ENCODE measurements at places on chromosomes 16 and 17.

GRCh38 chr17:49361129-49361901 lies 735 bp downstream of the ZNF652 start:
- DNase-seq: peak; percentile 70

DNA sequence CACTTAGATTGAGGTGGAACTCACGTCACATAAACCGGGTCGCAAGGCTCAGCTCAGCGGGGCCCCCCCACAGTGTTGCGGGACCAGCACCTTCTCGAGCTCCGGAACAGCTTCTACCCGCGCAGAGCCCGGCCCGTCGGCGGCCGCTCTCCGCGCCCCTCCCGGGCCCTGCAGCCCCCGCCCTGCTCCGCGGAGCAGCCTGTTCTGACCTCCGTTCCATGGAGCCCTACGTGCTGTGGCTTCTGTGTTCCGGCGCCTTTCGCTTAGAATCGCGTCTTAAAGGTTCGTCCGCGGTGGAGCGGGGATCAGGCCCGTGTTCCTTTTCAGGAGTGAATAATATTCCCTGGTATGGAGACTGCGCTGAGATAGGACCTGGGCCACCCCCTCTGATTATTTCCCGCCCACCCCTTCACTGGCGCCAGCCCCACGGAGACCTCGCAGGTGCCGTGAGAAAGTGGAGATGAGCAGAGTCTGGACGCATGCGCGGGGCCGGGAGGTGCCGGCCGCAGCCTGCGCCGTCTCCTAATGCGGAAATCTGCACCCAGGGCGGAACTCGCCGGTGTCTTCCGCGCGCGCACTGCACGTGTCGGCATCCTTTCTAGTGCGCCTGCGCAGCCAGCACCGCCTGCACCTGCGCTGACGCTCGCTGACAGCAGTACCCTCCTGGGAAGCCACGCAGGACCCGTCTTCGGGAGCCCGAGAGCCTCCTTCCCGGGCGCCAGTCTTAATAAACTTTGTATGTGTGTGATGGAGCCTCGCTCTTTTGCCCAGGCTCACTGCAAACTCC lies 30.9 kb downstream of the ZNF778 start:
- DNase-seq: no peak

DNA sequence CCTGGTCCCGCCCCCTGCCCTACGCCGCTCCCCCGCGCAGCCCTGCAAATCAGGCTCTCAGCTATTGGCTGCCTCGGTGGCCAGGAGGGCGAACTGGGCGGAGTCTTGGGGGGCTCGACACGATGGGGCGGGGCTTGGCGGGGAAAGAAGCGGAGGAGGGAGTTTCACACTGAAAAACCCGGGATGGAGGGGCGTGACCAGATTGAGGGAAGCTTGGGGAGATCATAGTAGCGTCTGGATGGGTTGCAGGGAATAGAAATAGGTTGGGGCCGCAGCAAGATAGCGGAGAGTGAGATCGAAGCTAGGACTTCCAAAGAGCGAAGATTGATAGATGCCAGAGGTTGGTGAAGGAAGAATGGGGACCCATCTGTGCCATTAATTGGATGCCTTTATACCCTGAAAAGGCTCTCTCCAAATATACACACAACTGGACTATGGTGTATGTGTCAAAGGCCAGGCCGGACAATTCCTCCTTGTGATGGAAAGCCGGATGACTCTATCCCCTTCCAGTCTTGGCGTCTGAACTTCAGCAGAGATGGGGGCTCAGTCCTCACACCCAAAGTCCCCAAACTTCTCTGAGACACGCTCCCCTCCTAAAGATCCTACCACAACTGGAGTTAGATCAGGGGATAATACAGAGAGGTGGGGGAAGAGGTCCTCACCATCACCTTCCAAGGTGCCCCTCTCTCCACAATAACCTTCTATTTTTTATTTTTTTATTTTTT lies 376 bp upstream of the STAC2 start:
- DNase-seq: peak; percentile 91

DNA sequence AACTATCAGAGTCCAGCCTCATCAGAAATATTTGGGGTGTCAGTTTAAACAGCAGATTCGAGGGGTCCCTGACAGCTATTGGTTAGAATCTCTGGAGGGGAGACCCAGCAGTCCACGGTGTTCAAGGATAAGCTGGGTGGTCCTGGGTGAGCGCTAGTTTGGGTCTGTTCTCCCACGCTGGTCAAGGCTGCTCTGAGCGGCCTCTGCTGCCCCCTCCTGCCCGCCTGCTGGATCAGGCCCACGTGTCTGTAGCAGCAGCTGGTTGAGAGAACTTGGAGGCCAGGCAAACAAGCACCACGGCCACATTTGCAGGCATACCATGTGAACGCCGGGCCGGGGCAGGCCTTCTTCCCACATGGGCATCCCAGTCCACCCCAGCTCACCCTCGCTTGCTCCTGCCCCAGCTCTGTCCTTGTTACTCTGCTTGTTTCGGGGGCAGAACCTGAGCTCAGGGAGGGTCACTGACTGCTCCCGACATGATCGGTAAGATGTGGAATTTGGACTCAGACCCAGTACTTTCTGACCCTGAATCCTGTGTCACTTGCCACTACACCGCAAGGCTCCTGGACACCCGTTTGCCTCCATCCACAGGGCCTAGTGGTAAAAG lies 7.4 kb downstream of the FOXF1 start:
- DNase-seq: no peak

GRCh38 chr16:79278506-79278905 lies 322.0 kb downstream of the MAF start:
- DNase-seq: no peak

- DNase-seq: no peak
Observed at GRCh38 chr16:89268987-89269735, 51.7 kb downstream of the ZNF778 start.

DNA sequence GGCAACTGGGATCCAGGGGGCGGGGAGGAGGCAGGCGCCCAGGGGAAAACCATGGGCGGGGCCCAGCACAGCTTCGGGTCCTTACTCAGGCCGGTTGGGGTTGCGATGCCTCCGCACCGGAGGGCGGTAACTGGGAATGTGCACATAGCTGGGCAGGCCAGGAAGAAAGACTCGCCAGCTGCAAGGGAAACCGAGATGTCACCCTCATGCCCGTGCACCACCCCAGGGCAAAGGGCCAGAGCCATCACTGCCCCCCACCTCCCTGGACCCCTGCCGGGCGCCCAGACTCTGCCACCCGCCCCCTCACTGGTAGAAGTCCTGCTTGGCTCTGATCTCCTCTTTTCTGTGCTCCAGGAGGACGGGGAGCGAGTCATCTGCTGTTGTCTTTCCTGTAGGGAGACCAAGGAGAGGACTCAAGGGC lies 6.7 kb downstream of the ALOX12B start:
- no peak for DNase-seq

DNA sequence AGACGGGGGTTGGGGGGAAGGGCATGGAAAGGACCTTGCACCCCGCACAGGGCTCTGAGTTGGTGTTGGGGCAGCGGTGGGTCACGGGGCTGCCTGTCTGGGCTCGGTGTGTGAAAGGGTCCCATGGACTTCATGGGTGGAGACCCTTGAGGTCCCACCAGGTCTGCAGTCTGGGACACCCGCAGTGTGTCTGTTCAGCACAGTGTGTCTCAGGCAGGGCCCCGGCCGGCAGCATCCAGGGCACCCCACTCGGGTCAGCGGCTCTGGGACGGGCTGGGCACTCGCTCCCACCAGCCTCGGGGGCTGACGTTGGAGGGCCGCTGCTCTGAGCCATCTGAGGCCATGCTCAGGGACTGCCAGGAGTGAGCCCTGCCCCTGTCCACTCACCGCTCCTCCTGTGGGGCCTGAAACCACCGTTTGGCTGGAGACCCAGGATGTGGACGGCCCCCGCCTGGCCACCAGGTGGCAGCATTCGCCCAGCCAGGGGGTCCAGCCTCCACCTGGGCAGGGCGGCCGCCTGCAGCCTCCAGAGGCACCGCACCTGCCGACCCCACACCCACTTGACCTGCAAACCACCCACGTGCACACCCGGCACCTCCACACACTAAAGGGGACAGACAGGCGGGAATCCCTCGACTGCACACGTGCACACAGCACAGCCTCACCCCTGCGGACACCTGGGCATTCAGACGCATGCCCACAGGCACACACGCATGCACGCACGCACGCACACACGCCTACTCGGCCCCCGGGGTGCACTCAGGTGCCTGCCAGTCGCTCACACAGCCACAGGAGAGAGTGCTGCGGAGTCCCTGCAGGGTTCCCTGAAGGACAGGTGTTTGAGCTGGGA lies 10.1 kb upstream of the ZFPM1 start:
- peak; percentile 89 for DNase-seq

- no peak for DNase-seq
Observed at GRCh38 chr16:56828647-56829046, 36.4 kb upstream of the SLC12A3 start.

DNA sequence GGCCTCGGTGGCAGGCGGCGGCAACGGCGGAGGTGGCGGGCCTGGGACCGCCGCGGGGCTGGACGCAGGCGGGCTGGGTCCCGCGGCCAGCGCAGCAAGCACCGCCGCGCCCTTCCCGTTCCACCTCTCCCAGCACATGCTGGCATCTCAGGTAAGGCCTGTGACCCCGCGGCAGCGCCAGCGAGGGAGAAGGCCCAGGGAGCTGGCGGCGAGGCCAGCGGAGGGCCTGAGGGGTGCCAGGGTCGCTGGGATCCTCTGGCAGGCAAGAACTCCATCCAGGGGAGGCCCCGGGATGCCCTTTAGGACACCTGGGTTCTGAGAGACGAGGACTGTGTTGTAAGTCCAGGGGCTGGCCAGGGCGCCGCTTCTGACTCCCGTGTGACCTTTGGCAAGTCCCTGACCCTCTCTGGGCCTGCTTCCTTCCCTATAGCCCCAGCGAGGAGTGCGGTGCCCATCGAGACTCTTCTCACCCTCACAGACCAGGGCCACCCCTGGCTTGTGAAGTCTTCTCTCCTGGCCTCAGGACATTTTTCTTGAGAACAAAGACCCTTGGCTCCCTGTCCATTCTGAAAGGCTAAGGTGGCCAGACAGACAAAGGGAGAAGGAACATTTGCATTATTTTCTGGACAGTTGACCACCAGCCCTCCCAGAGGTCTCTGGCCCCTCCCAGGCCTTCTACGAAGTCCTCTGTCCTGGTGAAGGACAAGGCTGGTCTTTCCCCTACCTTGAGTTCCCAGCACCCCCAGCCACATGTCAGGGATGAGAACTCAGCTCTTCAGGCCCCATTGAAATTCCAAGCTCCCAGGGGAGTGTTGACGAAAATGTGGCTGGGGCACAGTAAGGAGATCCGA lies 6.3 kb downstream of the TBX2 start:
- no peak for DNase-seq

GRCh38 chr16:23520500-23520899 lies 10.2 kb upstream of the GGA2 start:
- no peak for DNase-seq

DNA sequence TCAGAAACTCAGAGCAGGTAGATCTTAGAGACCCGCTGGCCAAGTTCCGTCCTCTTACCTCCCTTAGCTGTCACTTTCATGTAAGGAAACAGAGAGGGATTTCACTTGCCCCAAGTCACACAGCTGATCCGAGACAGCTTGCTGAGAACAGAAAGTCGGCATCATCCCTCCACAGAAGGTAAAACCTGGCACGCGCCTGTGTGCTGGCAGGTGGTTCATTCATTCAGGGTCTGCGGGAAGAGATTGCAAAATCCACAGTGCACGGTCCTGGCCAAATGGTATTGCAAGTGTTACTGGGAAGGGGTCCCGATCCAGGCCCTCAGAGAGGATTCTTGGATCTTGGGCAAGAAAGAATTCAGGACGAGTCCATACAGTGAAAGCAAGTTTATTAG lies 139.4 kb upstream of the RPH3AL start:
- no peak for DNase-seq

- no peak for DNase-seq
Observed at GRCh38 chr17:56536766-56537165, 56.7 kb upstream of the NOG start.

GRCh38 chr17:12549499-12550041 lies 116.1 kb upstream of the MYOCD start:
- no peak for DNase-seq

GRCh38 chr16:2467528-2468232 lies 3.4 kb upstream of the NTN3 start:
- DNase-seq: no peak

DNA sequence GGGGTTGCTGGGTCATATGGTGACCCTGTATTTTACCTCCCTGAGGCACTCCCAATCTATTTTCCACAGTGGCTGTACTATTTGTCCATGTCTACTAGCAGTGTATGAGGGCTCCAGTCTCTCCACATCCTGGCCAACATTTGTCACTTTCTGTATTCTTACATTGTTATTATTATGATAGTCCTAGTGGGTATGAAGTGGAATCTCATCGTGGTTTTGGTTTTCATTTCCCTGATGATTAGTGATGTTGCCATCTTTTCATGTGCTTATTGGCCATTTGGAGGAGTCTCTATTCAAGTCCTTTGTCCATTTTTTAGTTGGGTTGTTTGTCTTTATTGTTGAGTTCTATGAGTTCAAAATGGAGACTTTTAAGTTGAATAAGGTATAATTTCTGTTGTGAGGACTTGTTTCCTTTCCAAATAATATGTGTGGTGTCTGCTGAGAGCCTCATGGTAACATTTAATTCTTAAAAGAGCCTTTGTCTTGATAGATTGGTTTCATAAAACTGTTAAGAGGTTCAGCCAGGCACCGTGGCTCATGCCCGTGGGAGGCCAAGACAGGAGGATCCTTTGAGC lies 108.2 kb downstream of the RPTOR start:
- DNase-seq: no peak

- DNase-seq: no peak
Observed at GRCh38 chr17:57305908-57306504, 49.7 kb downstream of the MSI2 start.

GRCh38 chr17:79272666-79273219 lies 198.1 kb downstream of the ENGASE start:
- no peak for DNase-seq

DNA sequence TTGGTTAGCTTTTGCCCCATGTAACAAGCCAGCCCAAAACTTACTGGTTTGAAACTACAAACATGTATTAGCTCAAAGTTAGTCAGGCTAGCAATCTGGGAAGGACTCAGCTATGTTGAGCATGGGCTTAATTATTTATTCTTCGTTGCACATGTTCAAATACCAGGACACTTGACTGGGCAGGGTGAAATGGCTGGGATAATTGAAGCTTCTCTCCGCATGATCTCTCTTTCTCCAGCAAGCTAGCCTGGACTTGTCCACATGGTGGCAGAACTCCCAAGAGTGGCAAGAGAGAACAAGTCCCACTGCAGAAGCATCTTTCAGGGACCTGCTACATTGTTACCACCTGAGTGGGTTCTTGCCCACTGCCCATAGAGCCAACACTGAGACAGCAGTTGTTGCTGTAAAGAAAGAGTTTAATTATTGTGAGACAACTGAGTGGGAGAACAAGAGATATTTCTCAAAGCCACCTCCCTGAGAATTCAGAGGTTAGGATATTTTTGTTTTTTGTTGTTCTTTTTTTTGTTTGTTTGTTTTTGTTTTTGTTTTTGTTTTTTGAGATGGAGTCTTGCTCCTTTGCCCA lies 16.8 kb upstream of the ATF7IP2 start:
- DNase-seq: no peak

DNA sequence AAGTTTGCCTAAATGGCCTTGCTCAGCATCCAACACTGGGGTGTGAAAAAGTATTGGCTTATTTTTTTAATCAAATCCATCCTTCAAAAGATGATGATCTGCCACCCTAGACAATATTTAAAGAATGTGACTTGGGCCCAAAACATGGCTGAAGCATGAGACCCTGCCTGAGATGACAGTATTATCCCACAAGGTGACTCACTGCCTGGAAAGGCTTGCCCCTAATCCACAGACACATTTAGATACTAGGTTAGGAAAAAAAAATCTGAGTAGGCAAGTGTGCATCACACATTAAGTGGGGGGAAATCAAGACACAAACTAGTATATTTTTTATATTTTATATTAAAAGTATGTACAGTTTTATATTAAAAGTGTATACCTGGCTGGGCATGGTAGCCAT lies 38.4 kb downstream of the TOM1L2 start:
- DNase-seq: no peak
